ENCODE measurements at places on chromosomes 11 and 22.

GRCh38 chr22:27066856-27067255 is 409.5 kb downstream of the MIAT start:
- no peak for DNase-seq

GRCh38 chr22:41397143-41397811 is 15.5 kb downstream of the TEF start:
- DNase-seq: no peak

- DNase-seq: peak; percentile 73
Measured at GRCh38 chr11:9664276-9665171, 647 bp downstream of the SWAP70 start.

- no peak for DNase-seq
Measured at GRCh38 chr11:102171101-102171500, 60.9 kb downstream of the YAP1 start.

DNA sequence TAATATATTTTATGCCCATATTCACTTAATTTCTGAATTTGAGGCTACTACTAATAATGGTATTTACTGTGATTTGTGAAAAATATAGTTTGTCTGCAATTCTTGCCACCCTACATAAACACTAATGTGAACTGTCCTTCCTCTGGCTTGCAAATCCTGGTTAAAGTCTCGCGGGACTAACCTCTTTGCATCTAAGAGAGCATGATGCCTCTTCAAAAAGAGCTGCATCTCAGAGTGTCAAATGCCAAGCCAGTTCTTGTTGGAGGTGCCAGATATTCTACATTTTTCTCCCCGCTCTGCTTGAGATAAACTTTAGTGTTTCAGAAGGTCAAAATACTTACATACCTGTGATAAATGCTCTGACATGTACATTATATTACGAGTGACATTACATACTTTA is 2.1 kb downstream of the ARHGAP42 start:
- DNase-seq: no peak

DNA sequence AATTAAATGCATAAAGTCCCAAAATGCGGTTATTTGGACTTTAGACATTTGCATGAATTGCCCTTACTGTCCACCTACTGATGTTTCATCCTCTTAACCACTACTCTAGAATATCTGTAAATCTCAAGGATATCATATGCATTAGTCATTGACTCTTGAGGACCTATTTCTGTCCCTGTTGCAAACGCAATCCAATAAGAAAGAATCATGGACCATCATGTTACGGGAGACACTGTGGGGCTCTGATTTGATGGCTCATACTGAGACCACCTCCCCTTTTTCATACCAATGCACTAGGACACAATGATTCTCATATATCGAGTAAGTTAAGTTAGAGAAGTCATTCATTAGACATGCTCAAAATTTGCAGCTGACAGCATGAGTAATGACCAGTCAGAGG is 14.4 kb downstream of the POU2AF2 start:
- DNase-seq: no peak

- DNase-seq: peak; percentile 31
Measured at GRCh38 chr11:82873919-82874333, 26.3 kb downstream of the PRCP start.

Measured in hematopoietic multipotent progenitor cell treated with erythropoietin and hydrocortisone succinate and interleukin-3 and kit ligand, for 4 days (in vitro differentiated cells).